Right ventricle myocardium inferior (tissue), 1 donor: ENCODE measurements at places on chromosomes 11 and 22.

- no peak for DNase-seq
These were observed 380.1 kb upstream of the SYN3 start for GRCh38 chr22:33438273-33438672.

- peak; percentile 42 for DNase-seq
These were observed 11.5 kb downstream of the SLC22A12 start for GRCh38 chr11:64602466-64603070.

GRCh38 chr22:25282671-25283561, 63.5 kb downstream of the CRYBB2 start:
- DNase-seq, result no peak

GRCh38 chr11:2833716-2834502, 51.7 kb downstream of the CDKN1C start:
- DNase-seq, result peak; percentile 51

DNA sequence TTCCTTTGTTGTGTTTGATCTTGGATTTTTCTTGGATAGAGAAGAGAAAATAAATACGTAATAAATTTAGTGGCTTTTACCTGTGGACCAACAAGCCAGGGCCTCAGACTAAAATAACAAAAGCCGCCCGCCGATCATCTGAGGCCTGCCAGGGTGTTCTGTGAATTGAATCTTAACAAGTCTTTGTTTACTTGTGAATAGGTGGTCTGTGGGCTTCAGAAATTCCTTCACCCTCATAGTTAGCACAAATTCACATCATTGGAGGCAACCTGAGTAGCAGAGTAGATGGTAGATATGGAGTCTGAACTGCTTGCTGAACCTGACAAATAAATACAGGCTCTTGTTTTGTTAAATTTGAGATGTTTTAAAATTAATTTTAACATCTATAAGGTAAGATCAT, 176.3 kb upstream of the MTNR1B start:
- DNase-seq, result no peak

DNA sequence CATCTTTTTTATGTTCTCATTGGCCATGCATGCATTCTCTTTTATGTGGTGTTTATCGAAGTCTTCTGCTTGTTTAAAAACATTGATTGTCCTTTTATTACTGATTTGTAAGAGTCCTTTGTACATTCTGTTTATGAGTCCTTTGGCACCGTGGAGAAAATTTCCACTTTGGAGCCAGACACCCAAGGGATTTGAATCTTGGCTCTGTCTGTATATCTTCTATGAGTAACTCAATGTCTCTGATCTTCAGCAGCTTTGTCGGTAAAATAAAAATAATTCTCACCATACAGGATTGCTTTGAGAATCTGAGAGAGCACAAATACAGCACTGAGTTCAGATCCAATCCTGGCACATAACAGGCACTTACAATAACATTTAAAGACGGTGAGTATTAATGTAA, 12.8 kb upstream of the SORL1 start:
- DNase-seq, result no peak

- no peak for DNase-seq
These were observed 31.5 kb downstream of the MYEOV start for GRCh38 chr11:69325446-69325845.

DNA sequence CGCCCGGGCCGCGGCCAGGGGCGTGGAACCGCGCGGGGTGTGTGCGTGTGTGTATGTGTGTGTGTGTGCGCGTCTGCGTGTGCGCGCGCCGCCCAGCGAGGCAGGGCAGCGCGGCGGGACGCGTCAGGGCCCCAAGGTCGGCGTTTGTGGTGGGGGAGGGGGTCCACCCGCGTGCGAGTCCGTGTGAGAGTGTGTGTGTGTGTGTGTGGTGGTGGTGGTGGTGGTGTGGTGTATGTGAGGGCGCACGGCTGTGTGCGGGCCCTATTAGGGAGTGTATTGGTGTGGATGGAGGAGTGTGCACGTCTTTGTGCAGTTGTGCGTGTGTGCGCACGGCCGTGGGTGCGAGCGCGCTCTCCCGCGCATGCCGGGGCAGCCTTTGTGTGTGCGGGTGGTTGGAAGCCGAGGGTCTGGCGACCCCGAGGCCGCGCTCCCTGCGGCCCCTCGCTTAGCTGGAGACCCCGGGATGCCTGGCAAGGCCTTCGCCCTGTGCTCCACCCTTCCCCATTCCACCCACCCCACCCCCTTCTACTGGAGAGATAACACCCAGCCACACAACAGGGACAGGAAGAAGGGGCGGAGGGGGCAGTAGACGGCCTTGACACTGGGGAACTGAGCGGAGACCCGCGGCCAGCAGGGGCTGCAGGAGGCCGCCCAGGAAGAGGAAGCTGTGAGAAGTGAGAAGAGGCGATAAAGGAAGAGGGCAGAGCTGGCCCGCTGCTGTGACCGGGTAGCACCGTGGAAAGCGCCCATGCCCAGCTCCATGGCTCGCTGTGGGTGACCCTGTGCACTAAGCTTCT, 528 bp upstream of the ARRB1 start:
- peak; percentile 91 for DNase-seq

- no peak for DNase-seq
These were observed 70.2 kb downstream of the DDX10 start for GRCh38 chr11:108734956-108735559.

- DNase-seq, result no peak
These were observed 23.2 kb downstream of the GAL start for GRCh38 chr11:68707527-68707926.

GRCh38 chr22:45151503-45151902, 12.2 kb upstream of the NUP50 start:
- no peak for DNase-seq

GRCh38 chr11:69328231-69328630, 34.3 kb downstream of the MYEOV start:
- DNase-seq, result no peak

DNA sequence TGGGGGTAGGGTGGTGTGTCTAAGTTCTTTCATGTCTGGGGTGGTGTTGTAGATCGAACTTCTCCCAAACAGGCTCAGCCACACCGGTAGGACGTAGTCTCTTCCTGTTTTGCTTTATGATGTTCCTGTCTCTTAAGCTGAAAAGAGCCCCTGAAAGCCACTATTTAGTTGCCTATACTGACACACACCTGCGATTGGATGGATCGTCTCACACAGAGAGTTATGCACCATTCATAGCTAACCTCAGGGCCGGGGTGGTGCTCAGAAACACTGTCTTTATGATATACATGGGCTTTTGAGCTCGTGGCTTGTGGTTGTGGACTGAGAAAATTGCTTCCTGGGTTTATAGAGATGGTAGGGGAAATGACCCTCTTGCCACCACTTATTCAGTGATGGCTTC, 137.6 kb downstream of the TEAD1 start:
- no peak for DNase-seq

DNA sequence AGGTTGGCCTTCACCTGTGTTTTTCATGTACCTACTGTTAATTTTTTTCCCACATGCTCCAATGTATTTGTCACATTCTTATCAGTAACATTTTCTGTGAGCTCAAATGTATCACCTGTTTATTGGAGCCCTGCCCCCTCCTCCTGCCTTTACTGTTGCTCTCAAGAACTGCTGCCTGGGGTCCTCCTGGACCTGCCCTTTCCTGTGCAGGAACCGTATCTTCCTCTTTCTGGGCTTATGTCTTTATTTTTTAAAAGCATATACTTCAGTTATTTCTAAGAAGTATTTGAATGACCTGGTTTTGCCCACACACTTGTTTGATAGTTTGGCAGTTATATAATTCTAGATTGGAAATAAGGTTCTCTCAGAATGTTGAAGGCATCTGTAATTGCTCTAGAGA, 5.9 kb downstream of the FAM118B start:
- no peak for DNase-seq

GRCh38 chr22:44882226-44882905, 127.4 kb downstream of the PHF21B start:
- no peak for DNase-seq

DNA sequence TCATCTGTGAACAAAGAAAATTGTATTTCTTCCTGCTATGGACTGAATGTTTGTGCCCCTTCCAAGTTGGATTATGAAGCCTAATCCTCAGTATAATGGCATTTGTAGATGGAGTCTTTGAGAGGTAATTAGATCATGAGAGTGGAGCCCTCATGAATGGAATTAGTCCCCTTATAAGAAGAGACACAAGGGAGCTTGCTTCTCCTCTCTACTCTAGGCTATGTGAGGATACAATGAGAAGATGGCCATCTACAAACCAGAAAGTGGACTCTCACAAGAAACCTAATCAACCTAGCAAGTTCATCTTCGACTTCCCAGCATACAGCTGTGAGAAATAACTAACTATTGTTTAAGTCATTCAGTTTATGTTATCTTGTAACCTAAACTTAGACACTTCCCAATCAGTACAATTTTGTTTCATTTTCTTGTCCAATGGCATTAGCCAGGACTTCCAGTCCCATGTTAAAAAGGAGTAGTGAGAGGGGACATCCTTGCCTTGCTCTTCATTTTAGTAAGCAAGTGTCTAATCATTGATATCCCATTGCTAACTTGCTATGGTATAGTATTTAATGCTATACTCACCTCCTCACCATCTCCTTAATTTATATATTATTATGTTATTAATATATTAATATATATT, 45.7 kb downstream of the PDGFD start:
- DNase-seq, result no peak

DNA sequence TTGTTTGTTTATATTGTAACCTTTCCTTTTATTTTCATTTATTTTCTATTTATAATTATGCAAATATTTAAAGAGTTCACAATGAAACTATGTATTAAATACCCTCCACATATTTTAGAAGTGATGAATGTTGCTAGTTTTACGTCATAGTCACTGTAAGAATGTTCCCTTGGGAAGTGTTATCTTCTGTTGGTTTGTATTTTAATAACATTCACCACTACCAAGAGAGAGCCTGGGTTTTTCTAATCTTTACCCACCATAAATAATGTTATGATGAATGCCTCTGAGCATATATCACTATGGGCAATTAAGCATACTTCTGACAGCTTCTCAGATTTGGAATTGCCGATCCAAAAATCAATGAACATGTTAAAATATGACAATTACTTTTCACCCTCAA, 80.7 kb downstream of the GGT1 start:
- DNase-seq, result no peak

GRCh38 chr22:36129486-36130388, 30.8 kb downstream of the APOL3 start:
- DNase-seq, result no peak

- no peak for DNase-seq
These were observed 5.4 kb upstream of the HDHD5 start for GRCh38 chr22:17164392-17165024.

DNA sequence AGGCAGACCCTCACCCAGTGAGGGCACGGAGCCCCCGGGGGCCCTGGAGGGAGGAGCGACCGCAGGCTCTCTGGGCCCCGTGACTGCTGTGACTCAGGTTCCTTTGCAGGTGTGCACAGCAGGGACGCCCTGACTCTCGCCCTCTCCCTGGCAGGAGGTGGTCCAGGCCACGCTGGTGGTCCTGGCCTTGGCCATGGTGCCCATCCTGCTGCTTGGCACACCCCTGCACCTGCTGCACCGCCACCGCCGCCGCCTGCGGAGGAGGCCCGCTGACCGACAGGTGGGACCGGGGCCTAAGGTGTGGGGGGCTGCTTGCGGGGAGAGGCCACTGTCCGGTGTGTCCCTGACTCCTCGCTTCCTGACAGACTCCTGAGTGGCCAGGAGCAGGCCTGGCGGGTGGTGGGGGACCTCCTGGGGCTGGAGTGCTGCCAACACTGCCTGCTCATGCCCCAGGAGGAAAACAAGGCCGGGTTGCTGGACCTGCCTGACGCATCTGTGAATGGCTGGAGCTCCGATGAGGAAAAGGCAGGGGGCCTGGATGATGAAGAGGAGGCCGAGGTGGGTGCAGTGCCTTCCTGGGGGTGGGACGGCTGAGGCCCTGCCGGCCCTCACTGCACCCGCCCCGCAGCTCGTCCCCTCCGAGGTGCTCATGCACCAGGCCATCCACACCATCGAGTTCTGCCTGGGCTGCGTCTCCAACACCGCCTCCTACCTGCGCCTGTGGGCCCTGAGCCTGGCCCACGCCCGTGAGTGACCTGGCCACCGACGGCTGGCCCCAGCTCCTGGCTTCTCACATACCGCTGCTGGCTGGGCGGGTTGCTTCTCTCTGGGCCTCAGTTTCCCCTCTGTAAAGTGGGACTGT, 10.9 kb downstream of the TCIRG1 start:
- DNase-seq, result peak; percentile 53

DNA sequence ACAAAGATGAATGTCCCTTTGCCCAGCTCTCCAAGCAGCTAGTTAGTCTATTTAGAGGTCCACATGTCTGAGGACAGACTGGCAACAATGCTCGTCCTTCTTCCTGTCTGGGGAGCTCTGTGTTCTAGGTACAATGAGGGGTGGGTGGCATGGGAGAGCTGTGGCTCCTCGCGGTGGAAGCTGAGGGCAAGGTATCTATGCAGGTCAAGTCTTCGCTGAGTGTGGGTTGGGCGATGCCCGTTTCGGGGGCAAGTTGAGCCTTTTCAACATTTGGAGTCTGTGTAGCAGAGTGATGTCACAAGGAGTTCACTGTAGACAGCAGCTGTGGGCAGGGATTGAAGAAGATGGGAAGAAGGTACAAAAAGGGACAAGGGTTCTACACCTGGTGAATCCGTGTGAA, 163.2 kb downstream of the FEZ1 start:
- no peak for DNase-seq

- no peak for DNase-seq
These were observed 25.3 kb downstream of the TPST2 start for GRCh38 chr22:26564672-26565071.
